ENCODE measurements at places on chromosomes 5 and 9. TPM values are rescaled to one million over a fixed set of nuclear protein-coding genes. Genes with fewer than 3 reads are reported as not detected.

The C7 gene
- 0.39 TPM for total RNA-seq

The AIF1L gene
- total RNA-seq, result 0.37 TPM

The PDGFRB gene
- 297 TPM for total RNA-seq

The MEIKIN gene
- total RNA-seq, result not detected

The RLN2 gene
- total RNA-seq, result not detected
